G401 (cell line): ENCODE measurements at places on chromosomes 2 and 18. TPM values are rescaled to one million over a fixed set of nuclear protein-coding genes. Genes with fewer than 3 reads are reported as not detected.
A peak's percentile ranks its signal among the peaks of the same experiment; 100 is the strongest.

DNA sequence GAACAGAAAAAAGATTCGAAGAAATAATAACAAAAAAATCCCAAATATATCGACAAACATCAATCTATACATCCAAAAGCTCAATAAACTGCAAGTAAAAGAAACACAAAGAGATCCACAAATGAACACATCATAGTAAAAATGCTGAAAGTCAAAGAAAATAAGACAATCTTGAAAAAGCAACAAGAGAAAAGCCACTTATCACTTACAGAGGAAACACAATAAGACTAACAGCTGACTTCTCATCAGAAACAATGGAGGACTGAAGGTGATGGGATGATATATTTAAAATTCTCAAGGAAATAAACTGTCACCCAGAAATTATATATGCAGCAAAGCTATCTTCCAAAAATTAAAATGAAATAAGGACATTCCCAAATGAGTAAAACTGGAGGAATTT is 140.3 kb downstream of the NDUFA10 start:
- DNase-seq, result no peak

Gene STARD6
- not detected in 2 replicates for total RNA-seq

- DNase-seq, result no peak
Measured at GRCh38 chr2:113231064-113231463, 47.7 kb downstream of the PAX8 start.

GRCh38 chr2:33142810-33143209 is 196.1 kb downstream of the LTBP1 start:
- no peak for DNase-seq

GRCh38 chr18:26685438-26686157 is 137.2 kb upstream of the KCTD1 start:
- peak; percentile 12 for DNase-seq

GRCh38 chr2:85794491-85795121 is 40.8 kb downstream of the ATOH8 start:
- DNase-seq, result peak; percentile 75

DNA sequence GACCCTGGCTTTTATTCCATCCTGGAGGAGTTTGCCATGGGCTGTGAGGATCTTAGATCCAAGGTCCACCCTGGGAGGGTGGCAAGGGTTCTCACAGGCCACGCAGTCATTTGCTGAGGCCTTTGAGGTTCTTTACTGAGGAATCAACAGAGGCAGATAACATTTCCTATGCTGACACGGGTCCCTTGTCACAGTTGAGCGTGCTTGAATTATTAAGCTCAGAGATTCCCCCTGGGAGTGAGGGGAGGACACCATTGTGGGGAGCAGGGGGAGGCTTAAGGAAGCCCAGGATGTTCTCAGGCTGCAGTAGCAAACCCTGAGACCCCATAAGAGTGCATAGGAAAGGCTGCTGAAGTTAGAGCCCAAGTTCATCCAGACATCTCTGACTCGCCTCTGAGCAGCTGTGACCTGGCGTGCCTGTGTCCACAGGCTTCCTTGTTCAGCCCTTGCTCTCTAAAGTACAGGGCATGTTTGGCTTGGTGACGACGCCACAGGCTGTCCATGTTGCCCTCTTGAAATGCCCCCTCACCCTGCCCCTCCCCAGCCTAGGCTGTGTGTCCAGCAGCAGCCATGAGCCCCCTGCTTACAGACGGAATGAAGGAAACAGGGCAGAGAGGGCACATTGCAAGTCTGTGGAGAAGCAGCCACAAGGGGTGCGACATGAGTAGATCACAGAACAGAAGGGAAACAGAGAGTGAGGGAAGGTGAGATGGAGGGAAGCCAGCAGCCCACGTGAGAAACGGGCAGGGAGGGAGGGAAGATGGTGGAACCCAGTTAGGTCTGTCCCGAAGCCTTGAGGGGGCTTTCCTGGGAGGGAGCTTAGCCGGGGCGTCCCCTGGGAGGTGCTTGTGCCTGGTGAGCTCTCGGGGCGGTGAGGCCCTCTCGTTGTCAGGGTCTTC is 34.0 kb downstream of the NAPG start:
- DNase-seq, result no peak

- DNase-seq, result no peak
Measured at GRCh38 chr2:42474765-42475454, 18.9 kb downstream of the KCNG3 start.

DNA sequence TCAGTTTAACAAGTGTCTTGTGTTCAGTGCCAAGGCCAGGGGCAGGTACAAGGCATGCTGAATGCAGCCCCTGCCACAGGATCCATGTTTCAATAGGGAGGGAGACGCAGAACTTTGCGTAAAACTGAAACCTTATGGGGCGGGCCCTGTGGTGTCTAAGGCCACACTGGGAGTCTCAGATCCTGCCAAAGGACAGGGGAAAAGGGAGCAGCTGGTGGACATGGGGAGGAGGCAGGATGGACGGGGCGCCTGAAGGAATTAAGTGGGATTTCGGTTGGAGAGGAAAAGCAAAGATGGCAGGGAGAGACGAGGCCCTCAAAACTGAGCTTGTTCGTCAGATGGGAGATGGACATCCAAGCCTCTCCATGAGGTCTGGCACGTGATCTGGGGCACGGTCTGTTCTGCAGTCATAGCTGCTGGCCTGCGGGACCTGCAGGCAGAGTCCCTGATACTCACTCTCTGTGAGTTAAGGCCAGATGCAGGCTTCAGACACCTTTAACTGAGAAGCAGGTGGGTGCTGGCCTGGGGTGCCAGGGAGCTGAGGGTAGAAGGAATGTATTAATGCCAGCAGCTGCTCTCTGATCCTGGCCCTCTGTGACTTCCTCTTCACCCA is 48.8 kb downstream of the TCF7L1 start:
- DNase-seq, result no peak

- DNase-seq, result no peak
Measured at GRCh38 chr2:223590964-223591363, 11.2 kb downstream of the SCG2 start.
